ENCODE measurements at places on chromosomes 1 and 21. TPM values are rescaled to one million over a fixed set of nuclear protein-coding genes. Genes with fewer than 3 reads are reported as not detected.

- DNase-seq = no peak
Measured at GRCh38 chr1:67723620-67724019, 38.6 kb downstream of the GADD45A start.

DNA sequence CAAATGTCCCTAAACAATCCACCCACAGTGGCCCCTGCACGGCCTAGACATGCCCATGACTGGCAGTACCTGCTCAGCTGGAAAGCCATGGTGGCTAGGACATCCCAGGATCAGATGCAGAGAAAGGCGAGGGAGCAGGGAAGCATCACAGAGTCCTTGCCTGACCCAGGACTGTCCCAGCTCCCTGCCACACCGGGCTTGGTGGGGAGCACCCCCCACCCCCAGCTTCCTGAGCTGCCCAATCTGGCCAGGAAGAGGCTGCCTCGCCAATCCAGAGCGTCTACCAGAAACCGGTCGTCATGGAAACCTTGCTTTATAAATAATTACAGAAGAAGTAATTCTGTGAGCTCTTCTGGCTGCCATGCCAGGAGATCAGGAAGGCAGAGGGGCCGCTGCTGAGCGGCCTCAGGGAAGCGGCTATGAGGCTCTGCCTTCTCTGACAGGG lies 34.8 kb downstream of the ACOT7 start:
- DNase-seq = no peak

DNA sequence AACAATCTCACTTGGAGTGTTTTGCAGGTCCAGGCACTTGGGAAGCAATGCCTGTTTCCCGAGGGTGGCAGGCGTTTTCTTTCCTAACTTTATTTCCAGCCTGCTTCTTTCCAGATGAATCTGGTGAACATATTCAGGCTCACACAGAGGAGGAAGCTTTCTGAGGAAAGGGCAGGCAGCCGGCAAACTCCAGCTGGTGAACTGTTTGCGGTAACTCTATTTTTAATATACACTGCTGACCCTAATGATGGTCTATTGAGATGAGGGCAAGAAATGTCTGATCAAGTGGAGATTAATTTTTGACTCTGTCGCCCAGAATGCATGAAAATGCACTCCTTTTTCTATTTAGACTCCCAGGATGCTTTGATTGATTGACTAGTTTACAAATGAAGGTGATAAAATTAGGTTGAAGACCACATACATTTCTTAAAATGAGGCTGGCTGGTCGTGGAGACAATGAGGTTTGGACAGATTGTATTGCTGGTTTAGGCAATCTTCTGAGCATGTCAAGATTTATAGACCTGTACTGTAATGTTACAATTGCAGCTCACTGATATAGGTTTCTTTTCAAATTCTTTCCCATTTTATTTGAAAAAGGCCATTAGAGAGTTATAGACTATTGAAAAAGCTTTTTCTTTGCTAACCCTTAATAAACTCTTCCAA lies 153.8 kb downstream of the ATG4C start:
- no peak for DNase-seq

- DNase-seq = no peak
Measured at GRCh38 chr1:44812822-44813543, 4.7 kb downstream of the BTBD19 start.

- DNase-seq = no peak
Measured at GRCh38 chr1:219585837-219586455, 27.0 kb downstream of the ZC3H11B start.

GRCh38 chr1:198848649-198849048 lies 209.8 kb downstream of the PTPRC start:
- no peak for DNase-seq

DNA sequence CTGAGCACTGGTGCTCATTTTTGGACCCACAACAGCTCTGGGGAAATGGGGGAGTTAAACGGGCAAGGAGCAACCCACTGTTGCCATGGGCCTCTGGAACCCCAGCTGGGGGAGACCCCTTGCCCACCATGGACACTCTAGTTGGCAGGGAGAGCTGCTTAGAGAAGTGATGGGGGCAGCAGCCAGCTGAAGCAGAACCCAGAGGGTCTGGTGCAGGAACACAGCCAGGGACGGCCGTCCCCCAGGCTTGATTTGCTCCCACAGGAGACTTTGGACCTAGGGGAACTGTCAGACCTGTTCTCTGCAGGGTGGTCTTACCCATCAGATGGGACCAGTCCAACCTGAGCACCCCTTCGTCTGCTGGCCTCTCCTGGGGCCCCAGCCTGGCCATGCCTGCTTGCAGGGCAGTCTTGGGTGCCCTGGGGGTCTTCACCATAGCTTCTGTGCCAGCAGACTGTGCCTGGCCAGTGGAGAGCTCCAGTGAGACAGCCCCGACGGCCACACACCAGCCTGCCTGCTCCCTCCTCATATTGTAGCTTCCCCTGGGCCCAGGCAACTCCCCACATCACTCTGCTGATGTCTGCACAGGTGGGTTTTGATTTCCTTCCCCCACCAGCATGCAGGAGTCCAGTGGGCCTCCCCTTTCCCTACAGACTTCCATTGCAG lies 11.3 kb downstream of the SPATC1L start:
- DNase-seq = no peak

GRCh38 chr1:192350356-192350755 lies 33.6 kb downstream of the RGS21 start:
- DNase-seq = no peak

DNA sequence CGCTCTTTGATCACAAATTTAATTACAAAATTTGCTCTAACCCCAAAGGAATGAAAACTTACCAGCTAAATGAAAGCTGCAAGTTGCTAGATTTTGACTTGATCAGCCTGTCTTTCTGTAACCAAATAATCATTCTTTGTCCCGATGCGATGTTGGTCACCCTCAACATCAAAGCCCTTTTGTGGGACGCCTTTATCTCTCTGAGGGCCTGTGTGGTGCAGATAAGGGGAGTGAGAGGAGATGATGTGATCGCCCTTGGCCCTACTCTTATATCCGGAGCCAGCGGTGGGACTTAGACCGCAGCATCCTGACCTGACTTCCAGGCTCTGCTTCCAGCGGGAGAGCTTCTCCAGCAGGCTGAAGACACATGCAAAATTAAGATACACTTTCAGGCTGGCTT lies 19.3 kb upstream of the UMODL1 start:
- DNase-seq = no peak

- no peak for DNase-seq
Measured at GRCh38 chr1:173862769-173863223, 5.0 kb downstream of the GAS5 start.

Gene TNNT2
- 591 TPM for polyA plus RNA-seq

Gene SCP2
- polyA plus RNA-seq = 136 TPM

Gene RAVER2
- 23.7 TPM for polyA plus RNA-seq

Gene PLPPR4
- polyA plus RNA-seq = 9.8 TPM

Gene FAM167B
- 3.6 TPM for polyA plus RNA-seq
